ENCODE measurements at places on chromosomes 12 and 14.

DNA sequence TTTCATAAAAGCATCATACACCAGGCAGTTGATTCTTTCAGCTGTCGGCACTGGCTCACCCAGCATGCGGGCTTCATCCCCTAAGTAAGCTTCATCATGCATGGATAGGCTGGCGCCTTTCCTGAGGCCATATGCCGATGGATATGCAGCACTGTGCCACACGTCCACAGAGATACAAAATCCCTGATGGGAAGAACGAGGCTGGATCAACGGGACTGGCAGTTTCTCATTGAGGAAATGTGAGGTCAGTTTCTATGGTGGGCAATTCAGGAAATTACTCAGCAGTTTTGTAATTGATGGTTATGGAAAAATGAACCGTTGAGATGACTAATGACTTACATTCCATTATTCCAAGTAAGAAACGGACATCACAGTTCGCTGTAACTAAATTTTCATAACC lies 453.8 kb downstream of the TMEM121 start:
- no peak for DNase-seq

DNA sequence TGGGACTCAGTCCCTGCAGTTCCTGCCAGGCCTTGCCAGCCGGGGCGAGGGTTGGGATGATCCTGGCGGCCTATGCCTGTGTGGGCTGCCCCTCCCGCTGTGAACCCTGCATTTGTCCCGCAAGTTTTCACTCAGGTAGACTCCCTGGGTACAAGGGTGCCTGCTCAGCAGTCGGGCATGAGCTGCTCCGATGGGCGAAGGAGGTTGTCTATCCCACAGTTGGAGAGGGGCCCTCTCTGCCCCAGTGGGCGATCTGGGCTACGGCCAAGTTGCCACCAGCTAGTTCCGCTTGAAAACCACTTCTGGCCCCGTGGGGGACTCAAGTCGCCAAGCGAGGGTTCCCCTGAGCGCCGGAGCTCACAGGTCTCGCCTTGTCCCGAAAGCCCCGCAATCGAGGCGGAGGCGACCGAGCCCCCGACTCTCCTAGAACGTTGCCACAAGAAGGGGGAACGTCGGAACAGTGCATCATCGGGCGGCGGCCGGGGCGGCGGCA lies 365 bp upstream of the TPI1 start:
- DNase-seq: no peak

- no peak for DNase-seq
Measured at GRCh38 chr14:89347885-89348284, 69.1 kb downstream of the FOXN3 start.

DNA sequence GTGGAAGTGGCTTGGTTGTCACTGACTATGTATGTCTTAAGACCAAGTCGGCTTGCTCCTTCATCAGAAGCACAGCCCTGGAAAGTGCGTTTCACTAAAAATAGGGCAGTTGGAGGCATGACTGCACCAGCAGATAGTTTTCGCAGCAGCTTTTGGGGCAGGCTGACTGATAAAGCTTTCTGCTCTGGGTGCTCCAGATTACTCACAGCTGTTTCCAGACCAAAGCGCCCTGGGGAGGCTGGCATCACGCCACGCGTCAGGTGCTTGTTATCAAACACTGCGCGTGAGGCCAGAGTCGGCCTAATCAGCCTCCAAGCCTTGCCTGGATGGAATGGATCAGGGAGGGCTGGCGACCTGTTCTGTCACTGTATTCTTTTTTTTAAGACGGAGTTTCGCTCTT lies 13.3 kb upstream of the LRRC10 start:
- no peak for DNase-seq

DNA sequence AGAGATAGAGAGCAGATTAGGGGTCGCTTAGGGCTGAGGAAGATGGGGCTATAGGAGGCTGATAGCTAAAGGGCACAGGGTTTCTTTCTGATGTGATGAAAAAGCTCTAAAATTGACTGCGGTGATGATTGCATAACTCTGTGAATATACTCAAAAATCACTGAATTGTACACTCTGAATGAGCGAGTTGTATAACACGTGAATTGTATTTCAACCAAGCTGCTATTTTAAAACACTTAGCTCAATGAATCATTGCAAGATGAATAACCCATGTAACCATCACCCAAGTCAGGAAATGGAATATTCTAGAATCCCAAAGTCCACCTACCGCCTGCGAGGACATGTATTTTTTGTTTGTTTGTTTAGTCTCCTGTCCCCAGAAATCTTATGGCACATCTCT lies 60.1 kb upstream of the CCND2 start:
- no peak for DNase-seq

DNA sequence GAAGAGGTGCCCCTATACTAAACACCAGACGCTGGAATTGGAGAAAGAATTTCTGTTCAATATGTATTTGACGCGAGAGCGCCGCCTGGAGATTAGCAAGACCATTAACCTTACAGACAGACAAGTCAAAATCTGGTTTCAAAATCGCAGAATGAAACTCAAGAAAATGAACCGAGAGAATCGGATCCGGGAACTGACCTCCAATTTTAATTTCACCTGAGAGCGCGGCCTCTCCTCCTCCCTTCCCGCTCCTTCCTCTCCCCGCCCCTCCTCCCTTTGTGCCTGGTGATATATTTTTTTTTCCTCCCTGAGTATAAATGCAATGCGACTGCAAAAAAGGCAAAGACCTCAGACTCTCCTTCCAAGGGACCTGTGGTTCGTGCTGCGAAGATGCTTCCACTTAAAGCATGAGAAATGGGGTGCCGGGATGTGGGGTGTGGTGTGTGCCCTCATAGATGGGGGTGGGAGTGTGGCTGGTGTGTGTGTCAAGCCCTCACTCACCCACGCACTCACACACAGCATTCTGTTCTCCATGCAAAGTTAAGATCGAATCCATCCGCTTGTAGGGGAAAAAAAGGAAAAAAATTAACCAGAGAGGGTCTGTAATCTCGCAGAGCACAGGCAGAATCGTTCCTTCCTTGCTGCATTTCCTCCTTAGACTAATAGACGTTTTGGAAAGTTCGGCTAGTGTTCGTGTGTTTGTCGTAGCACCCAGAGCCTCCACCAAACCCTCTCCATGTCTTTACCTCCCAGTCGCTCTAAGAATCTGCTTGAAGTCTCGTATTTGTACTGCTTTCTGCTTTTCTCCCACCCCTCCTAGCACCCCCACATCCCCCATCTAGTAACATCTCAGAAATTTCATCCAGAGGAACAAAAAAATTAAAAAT lies 4.5 kb downstream of the HOXC10 start:
- DNase-seq: no peak

- no peak for DNase-seq
Measured at GRCh38 chr12:109494348-109494881, 17.0 kb downstream of the UBE3B start.

GRCh38 chr12:42853370-42854140 lies 264.0 kb upstream of the PRICKLE1 start:
- DNase-seq: no peak

DNA sequence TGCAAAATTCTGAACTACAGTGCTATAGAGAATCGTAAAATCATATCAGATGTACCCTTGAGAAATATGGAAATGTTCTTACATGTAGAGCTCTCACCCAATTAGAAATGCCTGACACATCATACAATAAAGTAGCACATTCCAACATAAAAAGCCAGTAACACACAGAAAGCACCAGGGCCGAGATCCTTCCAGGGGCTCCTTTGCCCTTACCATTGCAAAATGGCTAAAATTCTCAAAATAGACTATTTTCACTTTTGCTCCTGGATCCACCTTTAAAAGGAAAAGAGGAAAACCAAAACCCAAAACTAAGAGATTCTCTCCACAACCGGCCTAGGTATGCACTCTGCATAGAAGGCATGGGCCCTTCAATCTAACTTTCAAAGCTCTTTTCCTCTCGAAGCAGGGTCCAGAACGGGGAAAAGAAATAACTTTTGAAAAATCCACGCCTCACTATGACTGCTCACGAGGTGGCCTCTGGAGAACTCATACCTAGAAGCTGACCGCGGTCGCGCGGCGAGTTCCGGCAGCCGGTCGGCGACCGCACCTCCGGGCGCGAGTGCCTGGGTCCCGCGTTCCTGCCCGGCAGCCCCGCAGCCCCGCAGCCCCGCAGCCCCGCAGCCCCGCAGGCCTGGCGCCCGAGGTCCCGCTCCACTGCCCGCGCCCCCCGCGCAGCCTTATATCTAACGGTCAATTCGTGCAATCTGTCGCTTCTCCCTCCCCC lies 2.7 kb downstream of the OTX2 start:
- no peak for DNase-seq

GRCh38 chr12:93219947-93220346 lies 157.8 kb upstream of the NUDT4 start:
- no peak for DNase-seq

DNA sequence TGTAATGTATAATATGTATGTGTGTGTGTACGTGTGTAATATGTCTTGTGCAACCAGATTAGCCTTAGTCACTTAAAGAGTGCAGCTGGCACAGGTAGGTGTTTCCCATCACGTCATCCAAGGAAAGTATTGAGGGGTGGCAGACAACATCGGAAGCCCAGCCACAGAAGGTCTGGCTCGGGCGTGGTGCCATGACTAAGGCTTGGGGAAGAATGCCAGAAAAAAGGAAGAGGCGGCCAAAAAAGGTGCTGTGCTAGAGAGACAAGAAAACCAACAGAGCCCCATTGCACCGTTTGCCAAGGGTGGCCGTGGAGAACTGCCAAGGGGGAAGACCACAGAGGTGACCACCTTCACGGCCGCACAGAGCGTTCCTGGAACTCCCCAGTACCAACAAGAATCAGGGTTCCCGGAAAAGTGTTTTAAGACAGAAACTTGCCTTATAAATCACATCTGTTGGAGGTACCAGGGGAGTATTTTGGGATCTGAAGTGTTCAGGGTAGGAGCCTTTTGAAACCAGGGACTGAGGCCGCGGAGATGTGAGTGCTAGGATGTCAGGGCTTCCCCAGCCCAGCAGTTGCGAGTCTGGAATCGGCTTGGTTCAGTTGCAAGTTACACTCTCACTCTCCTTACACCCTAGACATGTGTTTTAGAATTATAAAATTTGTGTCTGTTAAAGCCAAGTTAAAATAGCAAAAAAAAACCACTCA lies 131.2 kb upstream of the DYRK2 start:
- no peak for DNase-seq

DNA sequence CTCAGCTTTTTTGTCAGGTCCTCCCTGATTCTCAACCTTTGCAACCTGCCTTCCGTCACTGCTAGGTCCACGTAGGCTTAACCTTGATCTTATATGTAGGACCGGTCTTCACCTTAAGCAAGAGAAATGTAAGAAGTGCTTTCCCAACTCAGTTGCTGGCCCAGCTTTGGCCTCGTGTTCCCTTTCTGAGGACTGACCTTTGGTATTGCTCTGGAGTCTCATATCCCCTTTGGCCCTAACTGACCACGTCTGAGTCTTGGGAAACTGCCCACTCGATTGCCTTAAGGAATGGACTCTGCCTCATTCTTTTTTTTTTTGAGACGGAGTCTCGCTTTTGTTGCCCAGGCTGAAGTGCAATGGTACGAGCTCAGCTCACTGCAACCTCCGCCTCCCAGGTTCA lies 8.0 kb downstream of the ACOT6 start:
- no peak for DNase-seq

- DNase-seq: no peak
Measured at GRCh38 chr12:39723831-39724230, 104.2 kb upstream of the ABCD2 start.

DNA sequence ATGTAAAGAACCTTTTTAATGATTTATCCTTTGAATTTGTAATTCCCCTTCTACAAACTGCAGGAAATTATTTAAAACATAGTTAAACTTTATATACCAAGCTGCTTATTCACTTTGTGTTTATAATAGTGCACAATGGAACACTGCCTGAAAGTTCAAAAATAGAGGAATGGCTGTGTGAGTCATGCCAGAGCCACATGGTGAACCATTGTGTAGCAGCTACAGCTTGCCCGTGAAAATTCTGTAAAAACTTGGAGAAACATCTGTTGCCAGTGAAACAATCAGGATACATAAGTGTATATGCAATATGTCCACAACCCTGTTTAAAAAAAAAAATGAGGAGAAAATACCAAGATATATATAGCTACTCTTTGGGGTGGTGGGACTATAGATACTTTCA lies 59.5 kb downstream of the VEZT start:
- no peak for DNase-seq

- no peak for DNase-seq
Measured at GRCh38 chr12:49847161-49847560, 4.3 kb upstream of the BCDIN3D start.

DNA sequence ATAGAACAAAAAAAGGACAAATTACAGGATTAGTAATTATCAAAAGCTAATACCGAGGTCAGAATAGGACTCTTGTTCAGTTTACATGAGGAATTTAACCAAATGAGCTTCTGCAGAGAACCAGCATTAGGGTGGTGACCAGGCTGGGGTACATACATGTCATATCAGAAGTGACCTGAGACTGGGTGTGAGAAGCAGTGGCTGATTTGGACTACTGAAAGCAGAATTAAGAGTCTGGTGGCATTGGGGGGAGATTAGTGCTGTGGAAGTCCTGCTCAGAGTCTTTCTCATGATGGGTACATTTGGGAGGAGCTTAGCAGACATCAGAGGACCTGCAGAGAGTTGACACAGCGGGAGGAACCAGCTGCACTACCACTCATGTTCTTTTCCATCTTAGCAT lies 21.7 kb downstream of the TRAF3 start:
- DNase-seq: no peak

GRCh38 chr14:56581041-56581727 lies 1.6 kb downstream of the TMEM260 start:
- DNase-seq: no peak
